ENCODE measurements at places on chromosomes 6 and 20.

GRCh38 chr6:136410201-136411024, 120.8 kb upstream of the BCLAF1 start:
- DNase-seq, result no peak

DNA sequence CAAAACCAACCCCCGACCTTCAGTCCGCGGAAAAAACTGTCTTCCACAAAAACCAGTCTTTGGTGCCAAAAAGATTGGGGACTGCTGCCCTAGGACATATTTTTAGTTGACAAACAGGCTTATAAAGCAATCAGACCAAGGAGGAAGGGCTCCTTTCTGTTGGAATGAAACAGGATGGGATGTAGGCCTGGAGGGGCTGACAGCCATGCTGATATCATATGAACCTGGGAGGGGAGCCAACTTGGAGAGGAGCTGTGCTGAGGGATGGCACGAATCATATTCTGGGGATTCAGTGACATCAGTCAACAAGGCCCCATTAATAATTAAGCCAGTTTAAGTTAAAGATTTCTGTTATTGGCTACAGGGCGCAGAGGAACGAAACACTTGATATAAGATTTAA, 225.4 kb upstream of the TSHZ2 start:
- DNase-seq, result no peak

GRCh38 chr6:7137335-7138045, 29.7 kb downstream of the RREB1 start:
- no peak for DNase-seq

DNA sequence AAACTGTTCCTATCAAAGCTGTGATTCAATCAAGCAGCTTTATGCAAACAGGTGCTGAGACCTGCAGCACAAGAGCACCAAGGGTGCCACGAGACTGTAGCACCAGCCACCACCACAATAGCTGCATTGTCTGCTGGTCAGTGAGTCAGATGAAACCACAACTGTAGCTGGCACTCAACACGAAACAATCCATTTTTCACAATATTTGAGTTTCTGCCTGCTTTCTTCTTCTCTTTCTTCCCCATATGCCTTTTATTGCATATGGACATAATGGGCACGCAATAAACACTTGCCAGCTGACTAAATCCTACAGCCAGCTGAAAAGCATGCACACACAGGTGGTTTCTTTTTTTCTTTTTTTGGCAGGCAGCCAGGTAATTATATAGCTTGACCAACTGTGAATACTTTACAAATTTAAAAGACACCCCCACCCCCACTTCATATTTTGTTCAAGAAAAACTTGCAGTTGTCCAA, 16.6 kb downstream of the SLC2A12 start:
- no peak for DNase-seq

DNA sequence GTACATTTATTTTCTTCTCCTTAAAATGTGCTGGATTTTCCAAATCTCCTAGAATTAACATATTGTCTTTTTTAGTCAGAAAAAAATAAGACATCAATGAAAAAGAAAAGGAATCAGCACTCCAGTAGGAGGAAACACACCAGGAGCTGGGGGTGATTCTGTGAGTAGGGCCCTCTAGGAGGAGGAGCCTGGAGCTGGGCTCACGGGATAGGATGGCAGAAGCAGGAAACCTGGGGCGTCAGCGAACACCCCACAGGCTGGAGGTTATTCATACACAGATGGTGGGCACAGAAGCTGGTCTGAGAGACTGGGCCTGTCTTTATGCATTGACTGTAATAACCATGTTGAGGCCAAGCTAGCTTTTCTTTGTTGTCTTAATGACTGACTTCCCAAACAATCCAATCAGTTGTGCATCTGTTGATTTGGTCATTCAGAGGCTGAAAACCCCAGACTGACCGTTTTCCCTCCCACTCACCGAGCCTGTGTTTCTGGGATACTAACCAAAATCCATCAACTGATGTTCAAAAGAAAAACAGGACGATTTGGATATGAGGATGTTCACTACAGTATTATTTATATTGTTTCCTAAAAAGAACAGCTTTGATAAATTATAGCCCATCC, 53.1 kb downstream of the CPNE5 start:
- DNase-seq, result no peak

- no peak for DNase-seq
Measured at GRCh38 chr6:169847901-169848311, 96.5 kb downstream of the ERMARD start.

- no peak for DNase-seq
Measured at GRCh38 chr6:164294047-164294784, 879.7 kb downstream of the QKI start.

DNA sequence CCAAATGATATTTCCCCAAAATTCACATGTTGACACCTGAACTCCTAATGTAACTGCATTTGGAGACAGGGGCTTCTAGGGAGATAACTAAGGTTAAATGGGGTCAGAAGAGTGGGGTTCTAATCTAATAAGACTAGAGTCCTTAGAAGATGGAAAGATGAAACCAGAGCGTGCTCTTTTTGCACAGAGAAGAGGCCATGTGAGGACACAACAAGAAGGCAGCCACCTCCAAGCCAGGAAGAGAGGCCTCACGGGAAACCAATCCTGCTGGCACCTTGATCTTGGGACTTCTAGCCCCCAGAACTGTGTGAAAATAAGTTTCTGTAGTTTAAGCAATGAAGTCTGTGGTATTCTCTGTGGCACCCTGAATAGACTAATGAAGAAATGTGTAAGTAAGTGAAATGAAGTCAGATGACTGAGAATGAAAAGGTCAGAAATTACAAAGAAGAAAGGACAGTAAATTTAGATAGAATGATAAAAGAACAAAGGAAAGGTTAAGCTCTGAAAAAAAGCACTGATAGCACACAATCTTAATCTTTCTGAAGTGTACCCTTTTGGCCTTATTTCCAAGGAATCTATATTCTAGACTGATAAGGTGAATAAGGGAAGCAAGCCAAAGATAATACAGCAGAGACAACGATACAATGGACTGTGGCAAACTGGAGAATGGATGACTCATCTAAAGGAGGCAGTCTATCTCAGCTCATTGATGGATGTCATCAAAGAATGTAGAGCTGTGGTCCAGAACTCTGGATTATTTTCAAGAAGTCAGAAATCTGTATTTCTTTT, 110.4 kb downstream of the MYB start:
- DNase-seq, result no peak

- DNase-seq, result no peak
Measured at GRCh38 chr6:149319422-149319821, 1.9 kb downstream of the TAB2 start.

DNA sequence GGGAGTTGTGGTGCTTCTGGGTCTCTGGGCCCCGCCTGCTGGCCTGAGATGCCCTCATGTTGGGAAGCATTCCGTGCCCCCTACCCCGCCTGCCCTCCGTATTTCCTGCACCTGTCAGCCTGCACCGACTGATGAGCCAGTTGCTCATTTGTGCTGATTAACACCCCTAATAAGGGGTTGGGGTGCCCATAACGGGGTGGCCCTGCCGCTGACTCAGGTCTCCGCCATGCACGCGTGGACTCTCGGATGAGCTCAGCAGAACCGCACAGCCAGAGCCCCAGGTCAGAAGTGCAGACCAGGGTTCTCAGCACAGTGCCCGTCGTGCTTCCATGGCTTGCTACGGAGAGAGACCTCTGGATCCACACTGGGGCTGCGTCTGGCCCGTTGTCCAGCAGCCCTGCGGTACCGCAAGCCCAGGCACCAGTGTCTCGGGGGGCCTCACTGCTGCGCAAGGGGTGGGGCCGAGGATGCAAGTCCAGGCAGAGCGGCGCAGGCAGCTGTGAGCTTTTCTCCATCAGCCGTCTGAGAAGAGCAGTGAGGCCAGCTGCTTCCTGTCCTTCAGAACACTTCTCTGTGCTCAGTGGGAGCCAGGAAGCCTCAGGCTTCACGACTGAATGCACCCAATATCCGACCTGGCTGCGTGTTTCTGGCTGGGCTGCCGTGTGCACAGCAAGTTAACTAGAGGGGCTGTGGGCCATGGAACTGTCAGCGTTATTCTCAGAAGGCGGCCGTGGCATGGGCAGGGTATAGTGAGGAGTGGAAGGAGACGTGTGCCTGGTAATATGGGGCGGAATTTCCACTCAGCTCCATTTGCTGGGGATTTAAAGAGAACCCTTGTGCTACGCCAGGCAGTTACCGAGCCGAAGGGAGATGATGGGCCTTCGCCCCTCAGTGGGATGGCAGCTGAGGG, 18.6 kb downstream of the MTG2 start:
- no peak for DNase-seq

DNA sequence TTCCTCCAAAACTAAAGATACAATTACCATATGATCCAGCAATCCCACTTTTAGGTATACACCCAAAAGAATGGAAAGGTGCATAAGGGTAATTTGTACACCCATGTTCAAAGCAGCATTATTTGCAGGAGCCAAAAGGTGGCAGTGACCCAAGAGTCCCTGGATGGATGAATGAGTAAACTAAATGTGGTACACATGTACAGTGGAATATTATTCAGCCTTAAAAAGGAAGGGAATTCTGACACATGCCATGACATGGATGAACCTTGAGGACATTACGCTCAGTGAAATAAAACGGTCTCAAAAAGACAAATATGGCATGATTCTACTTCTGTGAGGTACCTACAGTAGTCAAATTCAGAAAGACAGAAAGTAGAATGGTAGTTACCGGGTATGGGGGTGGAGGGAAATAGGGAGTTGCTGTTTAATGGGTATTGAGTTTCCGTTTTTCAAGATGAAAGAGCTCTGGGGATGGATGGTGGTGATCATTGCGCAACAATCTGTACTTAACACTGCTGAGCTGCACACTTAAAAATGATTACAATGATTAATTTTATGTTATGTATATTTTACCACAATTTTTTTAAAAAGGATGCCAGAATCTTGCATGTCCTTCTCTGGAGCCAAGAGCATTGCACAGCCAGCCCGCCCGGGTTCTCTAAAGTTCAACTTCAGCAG, 518.9 kb upstream of the JARID2 start:
- no peak for DNase-seq

GRCh38 chr6:155481215-155481614, 25.6 kb upstream of the NOX3 start:
- DNase-seq, result no peak

- no peak for DNase-seq
Measured at GRCh38 chr20:41276317-41276751, 41.2 kb downstream of the ZHX3 start.

DNA sequence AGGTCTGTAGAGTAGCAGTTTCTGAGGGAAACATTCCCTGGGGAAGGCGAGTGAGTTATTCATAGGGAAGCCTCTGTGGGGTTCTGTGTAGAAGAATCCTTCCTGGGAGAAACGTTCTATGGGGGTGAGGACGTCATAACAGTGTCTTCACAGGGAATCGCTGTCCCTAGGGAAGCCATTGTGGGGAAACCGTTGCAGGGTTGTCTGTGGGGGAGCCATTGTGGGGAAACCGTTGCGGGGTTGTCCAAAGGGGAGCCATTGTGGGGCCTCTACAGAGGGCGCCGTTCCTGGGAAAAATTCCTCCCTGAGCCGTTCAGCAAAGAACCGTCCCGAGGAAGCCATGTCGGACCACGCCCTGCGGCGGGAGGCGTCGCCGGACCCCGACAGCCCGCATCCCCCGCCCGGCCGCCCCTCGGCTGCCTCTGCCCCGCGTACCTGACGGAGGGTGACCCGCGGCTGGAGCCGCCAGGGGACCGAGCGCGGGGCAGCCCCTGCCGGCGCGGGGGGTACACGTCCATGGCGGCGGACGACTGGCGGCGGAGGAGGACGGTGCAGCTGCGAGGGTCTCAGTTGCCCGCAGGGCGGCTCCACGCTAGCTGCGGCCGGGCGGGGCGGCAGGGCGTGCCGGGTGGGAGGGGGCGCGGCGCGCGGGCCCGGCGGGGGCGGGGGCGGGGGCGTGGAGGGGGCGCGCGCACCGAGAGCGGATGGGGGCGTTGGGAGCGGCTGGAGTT, at the start of gene DNAAF9:
Gene DNAAF9 (minus strand): TSS at position 630 of the 731 bp plus-strand sequence. CDS start 112 bp downstream, at position 518.
- no peak for DNase-seq

GRCh38 chr6:126367849-126368248, 27.9 kb downstream of the CENPW start:
- DNase-seq, result no peak

DNA sequence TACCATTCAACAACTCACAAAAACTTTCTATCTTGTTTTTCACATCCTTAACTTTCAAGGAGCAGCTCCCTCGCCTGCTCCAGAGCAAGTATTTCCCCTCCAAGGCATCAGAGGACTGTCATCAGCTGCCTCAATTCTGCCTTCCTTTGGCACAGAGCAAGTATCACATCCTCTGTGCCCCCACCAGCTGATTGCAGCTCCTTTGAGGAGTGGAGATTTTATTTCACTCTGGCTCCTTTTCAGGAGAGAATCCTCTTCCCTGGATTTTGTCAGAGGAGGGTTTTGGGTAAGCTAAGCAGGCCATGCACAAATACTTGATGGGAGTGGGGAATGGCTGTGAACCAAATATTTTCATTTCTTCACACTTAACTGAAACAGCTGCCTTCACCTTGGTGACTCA, 610.5 kb upstream of the FLRT3 start:
- DNase-seq, result no peak

GRCh38 chr6:87762116-87762515, 60.1 kb upstream of the AKIRIN2 start:
- DNase-seq, result no peak

- DNase-seq, result no peak
Measured at GRCh38 chr6:132122871-132123270, 171.7 kb upstream of the CCN2 start.

GRCh38 chr6:2891768-2892170, 11.3 kb downstream of the SERPINB9 start:
- peak; percentile 61 for DNase-seq

GRCh38 chr6:134928151-134928900, 21.6 kb downstream of the ALDH8A1 start:
- peak; percentile 4 for DNase-seq

DNA sequence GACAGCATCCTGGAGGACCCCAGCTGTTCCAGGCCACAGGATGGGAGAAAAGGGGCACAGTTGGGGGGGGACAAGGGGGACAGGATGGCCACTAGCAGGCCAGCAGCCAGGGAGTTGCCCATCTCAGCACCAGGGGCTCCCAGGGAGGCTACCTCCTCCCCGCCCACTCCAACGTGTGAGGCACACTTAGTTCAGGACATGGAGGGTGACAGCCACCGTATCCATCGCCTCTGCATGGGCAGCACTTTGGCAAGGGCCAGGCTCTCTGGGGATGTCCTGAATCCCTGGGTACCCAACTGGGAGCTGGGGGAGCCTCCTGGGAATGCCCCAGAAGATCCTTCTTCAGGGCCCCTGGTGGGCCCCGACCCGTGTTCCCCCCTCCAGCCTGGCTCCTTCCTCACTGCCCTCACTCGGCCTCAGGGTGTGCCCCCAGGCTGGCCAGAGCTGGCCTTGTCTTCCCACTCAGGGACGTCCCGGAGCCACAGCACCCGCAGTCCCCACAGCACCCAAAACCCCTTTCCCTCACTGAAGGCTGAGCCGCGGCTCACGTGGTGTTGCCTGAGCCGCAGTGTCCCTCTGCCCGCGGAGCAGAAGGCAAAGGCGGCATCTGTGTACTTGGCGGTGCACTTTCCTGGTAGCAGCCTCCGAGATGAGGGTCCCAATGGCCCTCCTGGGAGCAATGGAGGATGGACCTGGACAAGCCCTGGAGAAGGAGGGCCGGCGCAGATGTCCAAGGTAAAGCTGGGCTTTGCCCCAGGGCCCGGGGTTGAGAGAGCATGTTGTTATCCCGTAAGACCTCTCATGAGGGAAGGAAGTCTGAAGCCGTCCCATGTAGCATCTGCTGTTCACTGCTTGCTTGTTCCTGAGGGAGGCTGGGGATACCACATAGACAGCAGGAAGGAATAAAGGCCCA, 30.7 kb downstream of the ZNF831 start:
- DNase-seq, result no peak

- no peak for DNase-seq
Measured at GRCh38 chr6:118708055-118708454, 56.7 kb upstream of the CEP85L start.

GRCh38 chr20:36367907-36368799, 62.0 kb downstream of the DLGAP4 start:
- peak; percentile 18 for DNase-seq

GRCh38 chr6:46502486-46503119, 11.4 kb upstream of the RCAN2 start:
- no peak for DNase-seq

Measured in NCI-H2029 treated with DMSO at 0.1 percent for 48 hours (cell line).